ENCODE measurements at places on chromosomes 6 and 20. TPM values are rescaled to one million over a fixed set of nuclear protein-coding genes. Genes with fewer than 3 reads are reported as not detected.

The SCRT2 gene
- not detected for total RNA-seq

The PGC gene
- not detected for total RNA-seq

The GNL1 gene
- total RNA-seq = 32.5 TPM

The KAT14 gene
- total RNA-seq = 6.8 TPM

The EFCAB8 gene
- 0.48 TPM for total RNA-seq

The PRELID3B gene
- total RNA-seq = 62.5 TPM

The PLN gene
- 1.5 TPM for total RNA-seq

The FAM162B gene
- total RNA-seq = 0.92 TPM

The PRR18 gene
- total RNA-seq = 0.04 TPM

The GPR6 gene
- not detected for total RNA-seq

The SLC26A8 gene
- 0.04 TPM for total RNA-seq

The ME1 gene
- 32.4 TPM for total RNA-seq

The TGM2 gene
- 9.6 TPM for total RNA-seq

The JPH2 gene
- total RNA-seq = 1.0 TPM

The ENPP5 gene
- total RNA-seq = 0.44 TPM

The PI3 gene
- total RNA-seq = 1,694 TPM

The MYLIP gene
- total RNA-seq = 10.6 TPM

The TCP11 gene
- not detected for total RNA-seq

The AKIRIN2 gene
- total RNA-seq = 47.7 TPM

The MYB gene
- total RNA-seq = 1.3 TPM

The GNAS gene
- 361 TPM for total RNA-seq

The DLK2 gene
- total RNA-seq = 8.9 TPM

The NINL gene
- 4.8 TPM for total RNA-seq

The SULF2 gene
- 26.4 TPM for total RNA-seq

Data from esophagus mucosa (tissue), 1 donor.